Chondrocyte (in vitro differentiated cells): ENCODE measurements at places on chromosomes 16 and 17.

DNA sequence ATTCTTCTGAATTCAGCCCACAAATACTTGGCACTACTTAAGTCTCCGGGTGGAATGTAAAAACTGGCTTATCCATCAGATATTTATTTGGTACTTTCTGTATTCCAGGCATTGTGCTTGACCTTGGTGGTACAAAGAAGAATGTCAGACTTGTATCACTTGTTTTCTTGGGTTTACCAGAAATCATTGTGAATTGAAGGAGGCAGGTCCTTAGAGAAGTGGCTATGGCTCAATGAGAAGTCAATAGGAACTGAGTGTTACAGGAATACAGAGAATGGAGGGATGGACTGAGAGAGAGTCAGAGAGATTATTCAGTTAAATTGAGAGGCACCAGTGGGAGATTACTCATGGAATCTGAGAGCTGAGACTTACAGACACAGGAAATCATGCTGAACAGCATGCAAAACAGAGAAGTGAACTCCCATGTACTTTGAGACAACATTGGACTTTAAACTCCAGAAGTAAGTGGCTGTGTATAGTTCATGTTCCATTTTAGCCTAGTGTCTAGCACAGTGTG lies 704.1 kb downstream of the CDH11 start:
- DNase-seq: no peak

GRCh38 chr17:28974451-28974850 lies 23.1 kb upstream of the PHF12 start:
- no peak for DNase-seq

- no peak for DNase-seq
Observed at GRCh38 chr17:35449371-35449931, 885 bp upstream of the SLFN13 start.

DNA sequence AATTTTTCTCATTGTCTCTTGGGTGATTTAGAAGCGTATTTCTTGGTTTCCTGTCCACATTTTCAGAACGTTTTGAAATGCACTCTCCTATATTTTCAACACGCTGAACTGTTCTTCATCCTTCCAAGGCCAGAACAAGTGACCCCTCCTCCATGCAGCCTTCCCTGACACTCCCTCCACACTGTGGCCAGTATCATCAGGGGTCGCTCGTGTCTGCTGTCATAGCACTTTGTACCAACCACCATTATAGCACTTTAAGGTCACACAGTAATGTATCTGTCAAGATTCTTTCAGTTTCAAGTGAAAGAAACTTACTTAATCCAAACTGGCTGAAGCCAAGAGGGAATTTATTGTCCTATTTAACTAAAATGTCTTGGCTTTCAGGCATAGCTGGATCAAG lies 17.5 kb upstream of the IL21R start:
- no peak for DNase-seq

DNA sequence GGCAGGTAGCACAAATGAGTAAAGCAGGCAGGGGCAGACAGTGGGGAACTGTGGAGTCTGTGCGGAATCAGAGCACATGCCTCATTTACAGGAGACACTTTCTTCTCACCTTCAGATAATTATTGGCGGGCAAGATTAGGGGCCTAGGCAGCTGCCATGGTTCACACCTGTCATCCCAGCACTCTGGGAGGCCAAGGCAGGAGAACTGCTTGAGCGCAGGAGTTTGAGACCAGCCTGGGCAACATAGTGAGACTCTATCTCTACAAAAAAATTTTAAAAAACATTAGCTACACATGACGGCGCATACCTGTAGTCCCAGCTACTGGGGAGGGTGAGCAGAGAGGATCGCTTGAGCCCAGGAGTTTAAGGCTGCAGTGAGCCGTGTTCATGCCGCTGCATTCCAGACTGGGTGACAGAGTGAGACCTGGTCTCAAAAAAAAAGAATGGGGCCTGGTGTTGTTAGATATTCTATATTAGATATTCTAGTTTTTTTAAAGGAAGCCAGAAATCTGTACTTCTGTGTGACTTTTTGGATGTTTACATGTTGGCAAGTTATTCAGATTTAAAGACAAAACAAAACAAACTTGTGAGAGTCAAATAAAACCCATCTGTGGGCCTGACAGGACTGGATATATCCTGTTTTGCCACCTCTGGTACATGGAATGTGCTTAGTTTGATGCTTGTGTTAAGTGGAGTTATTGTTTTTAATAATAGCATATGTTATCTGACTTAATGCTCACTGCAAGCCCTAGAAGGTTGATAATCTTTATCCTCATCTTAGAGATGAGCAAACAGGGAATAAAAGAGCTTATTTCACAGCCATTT lies 4.9 kb upstream of the LPCAT2 start:
- DNase-seq: no peak
